ENCODE measurements at places on chromosomes 5 and 9.

- no peak overlapping the region for H3K27ac ChIP-seq
- H3K4me3 ChIP-seq: no peak overlapping the region
- peaks cover 65% of the 10 kb centered on the region for H3K27me3 ChIP-seq
Observed at GRCh38 chr5:141816598-141817399, 61.4 kb downstream of the PCDH1 start.

- no peaks in the 10 kb centered on the region for H3K4me1 ChIP-seq
- no peak for DNase-seq
- no peak overlapping the region for H3K27ac ChIP-seq
- H3K4me3 ChIP-seq: no peak overlapping the region
Observed at GRCh38 chr5:149153193-149153750, 12.0 kb downstream of the ABLIM3 start.

DNA sequence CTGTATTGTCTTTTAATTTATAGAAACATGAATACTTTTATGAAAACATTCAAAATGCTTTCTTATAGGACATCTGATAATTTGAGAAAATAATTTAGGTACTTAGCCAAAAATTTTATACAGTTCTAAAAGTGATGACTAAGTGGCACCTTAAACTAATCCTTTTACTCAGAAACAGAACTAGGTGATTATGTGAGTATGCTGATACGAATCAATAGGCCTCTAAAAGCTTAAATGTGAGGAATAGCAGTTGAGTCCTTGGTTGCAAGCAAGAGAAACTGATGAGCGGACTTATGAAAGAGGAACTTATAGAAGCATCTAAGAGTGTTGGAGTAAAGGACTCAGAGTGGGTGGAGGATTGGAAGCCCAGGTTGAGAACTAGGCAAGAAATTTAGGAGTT lies 26.4 kb downstream of the ANXA1 start:
- no peaks in the 10 kb centered on the region for H3K27me3 ChIP-seq
- H3K36me3 ChIP-seq: no peaks in the 10 kb centered on the region
- no peak overlapping the region for H3K4me3 ChIP-seq
- H3K4me1 ChIP-seq: peaks cover 2% of the 10 kb centered on the region

GRCh38 chr9:6715755-6716643 lies 41.8 kb upstream of the KDM4C start:
- H3K4me1 ChIP-seq: peaks cover 18% of the 10 kb centered on the region
- peak overlapping the region; percentile 92 for H3K4me3 ChIP-seq
- peak; percentile 62 for DNase-seq
- H3K27ac ChIP-seq: peak overlapping the region; percentile 97
- H3K36me3 ChIP-seq: no peaks in the 10 kb centered on the region

DNA sequence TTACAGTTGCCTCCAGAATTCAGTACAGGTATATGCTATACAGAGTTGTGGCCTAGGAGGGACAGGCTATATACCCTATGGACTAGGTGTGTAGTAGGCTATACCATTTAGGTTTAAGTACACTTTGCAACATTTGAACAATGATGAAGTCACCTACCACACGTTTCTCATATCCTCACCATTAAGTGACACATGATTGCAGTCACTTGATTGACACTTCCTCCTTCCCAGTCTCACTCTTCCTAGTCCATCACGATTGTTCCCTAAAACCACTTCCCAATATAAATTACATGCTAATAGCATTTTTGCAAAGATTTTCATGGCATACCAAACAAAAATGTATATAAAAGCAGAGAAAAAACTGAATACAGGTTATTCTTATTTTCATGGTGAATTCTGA lies 312.2 kb downstream of the EPB41L4A start:
- no peaks in the 10 kb centered on the region for H3K36me3 ChIP-seq
- no peak for DNase-seq
- H3K27ac ChIP-seq: no peak overlapping the region
- H3K4me3 ChIP-seq: no peak overlapping the region
- no peaks in the 10 kb centered on the region for H3K27me3 ChIP-seq

GRCh38 chr9:121362813-121363621 lies 7.0 kb downstream of the STOM start:
- H3K4me3 ChIP-seq: no peak overlapping the region
- no peaks in the 10 kb centered on the region for H3K27me3 ChIP-seq
- H3K27ac ChIP-seq: no peak overlapping the region
- peaks cover 2% of the 10 kb centered on the region for H3K36me3 ChIP-seq
- H3K4me1 ChIP-seq: peaks cover 10% of the 10 kb centered on the region
- no peak for DNase-seq

DNA sequence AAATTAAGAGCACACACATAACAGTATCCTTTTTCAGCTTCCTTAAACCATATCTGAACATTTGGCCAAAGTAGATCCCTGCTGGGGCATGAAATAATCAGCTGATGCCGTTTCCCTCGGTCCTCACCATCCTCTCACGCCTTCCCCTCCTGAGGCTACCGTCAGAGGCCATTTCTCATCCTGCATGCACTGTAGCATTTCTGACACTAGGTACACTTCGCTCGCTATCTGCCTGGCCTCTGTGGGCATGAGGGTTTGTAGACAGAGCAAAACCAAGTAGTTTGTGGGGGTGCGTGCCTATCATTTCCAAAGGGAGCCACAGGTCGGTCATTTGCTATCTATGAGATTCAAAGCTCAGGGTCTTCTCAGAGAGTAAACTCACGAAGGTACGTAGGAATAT lies 131.9 kb downstream of the BOD1 start:
- H3K4me1 ChIP-seq: no peaks in the 10 kb centered on the region
- no peak overlapping the region for H3K27ac ChIP-seq
- H3K4me3 ChIP-seq: no peak overlapping the region

GRCh38 chr9:137461316-137461662 lies 2.2 kb upstream of the NSMF start:
- H3K4me1 ChIP-seq: peaks cover 17% of the 10 kb centered on the region
- H3K27ac ChIP-seq: no peak overlapping the region
- H3K4me3 ChIP-seq: peak overlapping the region; percentile 82
- no peaks in the 10 kb centered on the region for H3K36me3 ChIP-seq
- no peak for DNase-seq
- no peaks in the 10 kb centered on the region for H3K27me3 ChIP-seq

DNA sequence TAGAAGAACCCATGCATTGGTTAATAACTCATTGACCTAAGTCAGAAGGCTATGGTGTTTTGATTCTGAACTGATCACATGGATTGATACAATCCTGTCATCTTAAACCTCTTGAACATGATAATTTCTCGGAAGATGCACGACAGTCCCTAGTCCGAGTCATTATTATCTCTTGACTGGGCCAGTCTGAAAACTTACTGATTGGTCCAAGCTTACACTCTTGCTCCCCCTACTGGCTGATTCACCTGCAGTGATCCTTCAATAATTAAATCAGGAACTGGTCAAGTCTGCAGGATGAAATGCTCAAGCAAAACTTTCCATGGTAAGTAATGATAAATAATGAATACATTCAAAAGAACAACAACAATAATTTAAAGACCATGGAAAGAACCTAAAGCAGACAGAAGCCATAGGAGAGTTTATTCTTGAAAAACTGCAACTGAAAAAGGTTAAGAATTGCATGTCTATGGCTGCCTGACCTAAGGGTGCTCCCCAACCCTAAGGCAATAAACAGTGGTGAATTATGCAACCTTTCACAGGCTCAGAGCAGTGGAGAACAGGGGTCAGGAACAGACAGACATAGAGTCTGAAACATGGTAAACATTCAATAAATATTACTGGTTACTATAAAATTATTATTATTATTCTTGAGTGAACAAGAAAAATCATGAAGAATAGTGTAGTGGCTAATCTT lies 79.3 kb downstream of the BRINP1 start:
- H3K27me3 ChIP-seq: peaks cover 15% of the 10 kb centered on the region
- H3K4me1 ChIP-seq: no peaks in the 10 kb centered on the region
- H3K27ac ChIP-seq: no peak overlapping the region
- no peak overlapping the region for H3K4me3 ChIP-seq
- peak; percentile 2 for DNase-seq
- H3K36me3 ChIP-seq: no peaks in the 10 kb centered on the region

All from stimulated activated naive B cell treated with anti-CD40 and anti-IgM and Interleukin-4, amounts not matched to agents 10 μg/mL and 1 μg/mL and 100 μg/mL, for 72 hours (primary cell).